Inflammatory macrophage treated with lipopolysaccharide for 1 hour (primary cell): ENCODE measurements at places on chromosomes 1 and 21.

GRCh38 chr1:107277022-107277421 is 136.2 kb downstream of the NTNG1 start:
- DNase-seq, result no peak

DNA sequence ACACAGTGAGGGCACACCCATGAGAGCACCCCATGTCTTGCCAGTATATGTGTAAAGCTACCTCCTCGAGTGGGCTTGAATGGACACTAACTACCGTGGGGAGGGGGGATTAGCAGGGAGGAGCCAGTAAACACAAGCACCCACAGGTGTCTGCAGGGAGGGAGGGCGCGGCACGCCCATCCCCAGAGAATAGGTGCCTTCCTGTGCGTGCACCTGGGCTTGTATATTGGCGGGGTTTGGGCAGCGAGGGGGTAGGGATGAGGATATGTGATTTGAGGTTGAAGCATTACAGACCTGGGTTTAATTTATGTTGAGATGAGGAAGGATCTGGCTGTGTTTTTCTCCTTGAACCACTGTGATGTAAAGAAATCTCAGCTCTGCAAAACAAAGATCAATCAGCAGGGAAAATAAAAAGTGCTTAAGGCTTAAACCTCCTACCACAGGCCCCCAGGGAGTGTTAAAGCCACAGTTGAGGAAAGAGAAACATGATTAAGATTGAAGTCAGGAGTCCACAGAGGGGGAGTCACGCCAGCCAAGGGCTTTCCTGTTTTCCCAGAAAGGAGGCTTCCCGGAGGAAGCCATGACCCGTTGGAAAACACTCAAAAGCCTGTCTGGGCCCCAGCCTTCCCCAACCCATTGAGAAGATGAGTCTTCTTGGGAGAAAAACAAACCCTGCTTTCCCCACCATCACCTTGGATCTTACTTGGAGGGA is 80.0 kb downstream of the CAMK2N1 start:
- DNase-seq, result no peak

DNA sequence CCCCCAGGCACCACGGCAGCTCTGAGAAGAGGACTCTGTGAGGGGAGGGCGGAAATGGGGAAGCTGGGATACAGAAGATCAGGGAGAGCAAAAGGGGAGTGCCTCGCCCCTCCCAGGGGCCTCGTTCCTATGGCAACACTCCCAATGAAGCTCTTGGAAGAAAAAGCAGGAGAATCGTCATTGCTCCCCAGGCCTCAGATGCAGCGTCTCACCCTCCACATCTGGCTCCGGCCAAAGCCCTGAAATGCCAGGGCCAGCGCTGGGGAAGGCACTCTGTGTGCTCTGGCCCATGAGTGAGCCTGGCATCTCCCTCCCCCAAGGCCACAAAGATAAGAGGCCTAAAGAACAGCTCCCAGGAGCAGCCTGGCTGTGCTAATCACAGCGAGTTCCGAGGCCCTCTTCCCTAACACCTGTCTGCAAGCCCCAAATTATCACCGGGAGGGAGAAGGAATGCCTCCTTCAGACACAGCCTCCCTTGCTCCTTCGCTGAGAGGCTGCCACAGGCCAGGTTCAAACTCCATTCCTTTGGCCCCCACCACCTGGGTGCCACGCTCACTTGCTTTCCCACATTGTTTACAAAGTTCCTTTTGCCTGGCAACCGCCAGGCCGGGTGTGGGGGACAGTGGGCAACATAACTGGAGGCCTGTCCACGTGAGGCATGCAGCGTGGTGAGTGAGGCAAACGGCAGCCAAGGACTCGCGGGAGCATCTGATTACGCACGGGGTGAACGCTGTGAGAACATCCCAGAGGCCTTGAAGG is 27.8 kb downstream of the ECE1 start:
- no peak for DNase-seq

DNA sequence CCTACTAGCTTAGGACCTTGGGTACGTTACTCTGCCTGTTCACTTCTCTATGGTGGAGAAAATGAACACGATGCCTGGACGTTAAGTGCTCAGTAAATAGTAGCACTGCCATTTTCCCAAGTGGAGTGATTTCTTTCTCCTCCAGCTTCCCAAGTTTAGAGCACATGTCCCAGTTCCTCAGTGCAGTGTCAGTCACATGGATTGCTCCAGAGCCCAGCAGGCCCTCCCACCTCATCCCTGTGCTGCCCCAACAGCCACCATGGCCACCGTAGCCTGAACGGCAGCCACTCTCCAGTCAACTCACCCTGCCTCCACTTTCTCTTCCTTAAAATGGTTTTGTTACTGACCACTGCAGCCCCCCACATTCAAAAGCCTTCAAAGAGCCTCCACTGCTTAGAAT is 8.5 kb downstream of the STMN1 start:
- DNase-seq, result no peak

DNA sequence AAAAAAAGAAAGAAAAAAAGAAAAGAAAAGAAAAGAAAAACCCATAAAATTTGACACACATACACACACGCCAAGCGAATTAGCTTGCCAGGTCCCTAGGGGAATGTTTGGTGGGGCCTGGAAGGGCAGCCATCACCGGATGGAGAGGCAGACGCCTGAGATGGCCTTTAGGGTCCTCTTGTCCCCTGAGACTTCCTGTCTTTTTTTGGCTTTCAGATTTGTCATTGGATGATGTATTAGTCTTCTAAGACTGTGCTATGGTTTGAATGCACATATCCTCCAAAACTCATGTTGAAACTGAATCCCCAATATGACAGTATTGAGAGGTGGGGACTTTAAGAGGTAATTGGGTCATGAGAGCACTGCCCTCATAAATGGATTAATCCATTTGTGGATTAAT is 211.8 kb downstream of the TOMM20 start:
- no peak for DNase-seq

- DNase-seq, result no peak
Observed at GRCh38 chr1:244849189-244849866, 13.9 kb downstream of the COX20 start.

DNA sequence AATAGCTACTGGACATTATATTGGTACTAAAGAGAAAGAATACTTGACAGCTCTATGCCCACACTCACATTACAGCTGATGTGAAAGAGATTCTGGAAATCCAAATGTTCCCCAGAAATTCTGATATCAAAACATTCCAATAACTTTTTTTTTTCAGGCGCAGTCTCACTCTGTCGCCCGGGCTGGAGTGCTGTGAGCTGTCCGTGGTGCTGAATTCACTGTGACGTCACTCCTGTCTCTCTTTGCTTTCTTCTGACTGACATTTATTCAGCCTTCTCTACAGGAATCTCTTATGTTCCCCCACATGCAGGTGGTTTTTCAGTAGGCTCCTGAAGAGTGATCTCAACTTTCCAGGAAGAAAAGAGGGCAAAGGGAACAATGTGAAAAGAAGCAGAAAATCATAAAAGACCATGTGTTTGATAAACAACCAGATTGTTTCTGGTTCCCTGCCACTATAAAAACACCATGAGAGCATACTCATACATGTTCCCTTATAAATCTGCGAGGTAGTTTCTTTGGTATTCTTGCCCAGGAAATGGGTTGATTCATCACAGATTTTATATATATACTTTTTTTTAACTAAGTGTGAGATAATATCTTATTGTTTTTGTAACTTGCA is 6.2 kb downstream of the S100A7A start:
- DNase-seq, result peak; percentile 30

DNA sequence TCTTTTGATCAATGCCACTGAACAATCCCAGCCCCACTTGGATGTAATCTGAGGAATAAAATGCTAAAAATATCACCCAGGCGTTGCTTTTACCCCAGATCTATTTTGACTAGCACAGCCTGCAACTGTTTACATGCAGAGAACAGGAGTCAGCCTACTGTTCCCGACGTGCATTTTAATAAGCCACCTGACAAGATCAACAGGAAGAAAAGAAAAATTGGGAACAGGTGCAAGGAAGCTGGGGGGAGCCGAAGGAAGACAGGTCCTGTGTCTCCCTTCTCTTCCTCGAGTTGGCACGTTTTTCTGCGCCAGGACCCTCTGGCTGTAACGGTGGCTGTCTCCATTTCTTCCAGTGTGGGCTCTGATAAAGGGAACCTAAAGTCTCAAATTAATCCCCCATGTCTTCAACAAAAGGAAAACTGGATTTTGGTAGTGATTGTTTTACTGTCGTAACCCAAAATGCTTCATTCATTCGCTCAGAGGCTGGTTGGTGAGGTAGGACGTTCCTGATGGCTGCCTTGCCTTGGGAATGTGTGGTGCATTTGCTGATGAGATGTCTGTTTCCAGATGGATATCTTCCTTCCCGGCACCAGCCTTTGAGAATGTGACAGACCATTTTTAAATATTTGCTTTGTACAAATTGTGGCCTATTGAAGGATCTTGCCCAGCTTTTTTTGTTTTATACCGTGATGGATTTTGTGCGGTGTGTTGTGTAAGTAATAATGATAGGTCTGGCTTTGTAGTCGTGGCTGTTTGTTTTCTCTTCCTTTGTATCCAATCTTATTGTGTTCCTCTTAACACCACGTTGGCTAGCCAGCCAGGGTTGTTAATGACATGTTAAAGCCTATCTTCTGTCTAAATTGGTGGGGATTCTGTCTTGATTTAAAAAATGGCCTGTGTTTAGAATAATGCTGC is 117.5 kb downstream of the C1orf21 start:
- no peak for DNase-seq

DNA sequence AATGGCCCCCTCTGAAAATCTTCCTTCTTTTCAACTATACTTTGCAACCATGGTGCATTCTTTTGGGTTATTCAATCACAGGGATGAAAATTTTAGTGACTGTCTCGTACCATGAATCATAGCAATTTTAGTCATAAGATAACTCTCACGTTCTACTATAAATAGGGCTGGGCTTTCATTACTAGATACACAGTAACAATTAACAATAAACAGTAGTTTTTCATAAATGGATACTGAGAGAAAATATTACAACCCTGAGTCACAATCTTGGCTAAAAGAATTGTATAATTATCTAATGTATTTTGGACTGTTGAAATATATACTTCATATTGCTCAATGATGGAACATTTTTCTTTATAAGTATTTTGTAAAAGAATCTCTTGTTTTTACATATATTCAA is 96.1 kb downstream of the TEX35 start:
- DNase-seq, result peak; percentile 14

- DNase-seq, result no peak
Observed at GRCh38 chr1:109498161-109498801, 4.4 kb downstream of the CYB561D1 start.

DNA sequence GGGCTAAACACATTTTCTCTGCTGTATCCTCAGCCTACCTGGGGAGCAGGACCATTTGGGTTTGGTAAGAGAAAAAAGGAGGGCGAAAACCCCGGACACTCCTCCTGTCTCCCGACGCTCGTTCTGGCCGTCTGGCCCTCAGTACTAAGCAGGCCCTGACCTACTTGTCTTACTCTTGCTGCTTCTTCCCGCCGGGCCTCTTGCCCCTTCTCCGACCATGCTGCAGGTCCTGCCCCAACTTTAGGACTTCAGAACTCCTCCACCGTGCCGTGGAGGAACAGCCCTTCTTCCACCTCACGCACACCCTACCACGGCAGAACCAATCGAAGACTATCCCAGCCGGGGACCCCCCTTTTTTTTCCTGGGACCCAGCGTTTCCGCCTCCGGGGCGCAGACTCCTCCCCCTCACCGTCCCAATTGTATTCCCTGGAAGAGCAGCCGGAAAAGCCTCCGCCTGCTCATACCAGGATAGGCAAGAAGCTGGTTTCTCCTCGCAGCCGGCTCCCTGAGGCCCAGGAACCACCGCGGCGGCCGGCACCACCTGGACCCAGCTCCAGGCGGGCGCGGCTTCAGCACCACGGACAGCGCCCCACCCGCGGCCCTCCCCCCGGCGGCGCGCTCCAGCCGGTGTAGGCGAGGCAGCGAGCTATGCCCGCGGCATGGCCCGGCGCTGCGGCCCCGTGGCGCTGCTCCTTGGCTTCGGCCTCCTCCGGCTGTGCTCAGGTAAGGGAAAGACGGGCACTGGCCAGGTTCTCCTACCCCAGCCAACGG is at the start of gene CHRNB2:
TSS of gene CHRNB2 (plus strand) at position 393 of the 771 bp plus-strand sequence. CDS start at position 660, 267 bp downstream.
- DNase-seq, result peak; percentile 33

- peak; percentile 82 for DNase-seq
Observed at GRCh38 chr1:41789661-41790330, 128.9 kb downstream of the HIVEP3 start.

GRCh38 chr1:178342745-178343144 is 154.0 kb downstream of the CLEC20A start:
- DNase-seq, result no peak

DNA sequence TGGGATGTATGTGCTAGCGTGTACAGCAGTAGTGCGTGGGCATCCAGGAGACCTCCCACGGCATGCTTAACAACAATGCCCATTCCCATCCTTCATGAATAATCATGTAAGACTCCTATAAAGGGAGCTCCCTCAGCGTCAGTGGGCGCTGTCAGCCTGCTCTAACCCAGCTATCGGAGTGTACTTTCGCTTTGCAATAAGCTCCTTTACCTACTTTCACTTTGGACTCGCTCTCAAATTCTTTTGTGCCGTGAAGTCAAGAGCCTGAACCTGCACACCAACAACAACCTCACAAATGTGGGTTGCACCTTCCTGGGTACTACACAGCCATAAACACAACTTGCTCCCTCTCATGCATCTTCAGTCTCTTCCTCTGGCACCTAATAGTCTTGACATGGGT is 114.8 kb upstream of the PAXBP1 start:
- no peak for DNase-seq

- no peak for DNase-seq
Observed at GRCh38 chr1:91830242-91831131, 55.5 kb downstream of the TGFBR3 start.

- peak; percentile 85 for DNase-seq
Observed at GRCh38 chr1:201584471-201585092, 45.7 kb downstream of the NAV1 start.

- no peak for DNase-seq
Observed at GRCh38 chr1:112712701-112713128, 2.4 kb downstream of the PPM1J start.

DNA sequence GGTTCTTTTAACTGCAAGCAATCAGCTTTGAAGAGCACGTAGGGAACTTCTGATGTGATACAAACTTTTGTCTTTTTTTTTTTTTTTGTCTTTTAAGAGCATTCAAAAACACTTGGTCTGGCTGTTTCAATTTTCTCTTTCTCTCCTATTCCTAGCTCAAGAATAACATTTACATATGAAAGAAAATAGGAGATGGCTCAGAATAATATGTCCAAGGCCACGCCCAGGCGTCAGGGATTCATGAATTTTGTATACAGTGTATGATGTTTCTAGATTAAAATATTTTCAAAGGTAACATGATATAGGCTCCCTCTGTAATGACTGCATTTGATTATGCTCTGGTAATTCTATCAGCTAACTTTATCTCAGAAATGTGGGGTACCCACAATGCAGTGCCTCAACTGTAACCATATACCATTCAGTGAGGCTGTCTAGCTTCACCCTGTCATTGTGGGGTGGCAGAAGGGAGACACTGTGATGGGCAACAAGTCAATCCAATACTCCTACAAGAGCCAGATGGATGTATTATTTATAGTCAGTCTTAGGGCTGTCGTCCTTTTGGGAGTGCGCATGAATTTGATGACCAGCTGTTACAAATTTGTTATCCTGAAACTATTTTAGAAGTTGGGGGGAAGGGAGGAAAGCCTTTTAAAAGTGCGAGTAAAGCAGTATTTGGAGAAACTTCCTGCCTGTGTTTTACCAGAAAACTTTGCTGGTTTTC is 1.5 kb upstream of the AKNAD1 start:
- DNase-seq, result no peak
